ENCODE measurements at places on chromosomes 12 and 14.

- DNase-seq, result no peak
Measured at GRCh38 chr12:127469331-127469730, 797.6 kb upstream of the TMEM132C start.

DNA sequence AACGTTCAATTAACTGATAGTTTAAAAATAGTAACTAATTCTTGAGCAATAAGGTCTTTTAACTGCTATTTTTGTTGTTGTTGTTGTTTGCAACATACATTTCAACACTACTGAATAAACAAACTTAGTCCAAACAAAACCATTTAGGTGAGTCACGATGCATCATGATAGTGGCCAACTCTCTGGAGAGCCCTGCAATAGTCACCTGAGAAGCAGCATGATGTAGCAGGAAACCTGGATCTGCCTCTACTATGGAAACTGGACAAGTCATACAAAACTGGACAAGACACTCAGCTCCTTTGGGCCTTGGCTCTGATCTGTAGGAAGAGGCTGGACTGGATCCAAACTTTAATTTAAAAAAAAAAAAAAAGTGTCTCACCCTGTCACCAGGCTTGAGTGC is 117.3 kb downstream of the MED13L start:
- peak; percentile 68 for DNase-seq

DNA sequence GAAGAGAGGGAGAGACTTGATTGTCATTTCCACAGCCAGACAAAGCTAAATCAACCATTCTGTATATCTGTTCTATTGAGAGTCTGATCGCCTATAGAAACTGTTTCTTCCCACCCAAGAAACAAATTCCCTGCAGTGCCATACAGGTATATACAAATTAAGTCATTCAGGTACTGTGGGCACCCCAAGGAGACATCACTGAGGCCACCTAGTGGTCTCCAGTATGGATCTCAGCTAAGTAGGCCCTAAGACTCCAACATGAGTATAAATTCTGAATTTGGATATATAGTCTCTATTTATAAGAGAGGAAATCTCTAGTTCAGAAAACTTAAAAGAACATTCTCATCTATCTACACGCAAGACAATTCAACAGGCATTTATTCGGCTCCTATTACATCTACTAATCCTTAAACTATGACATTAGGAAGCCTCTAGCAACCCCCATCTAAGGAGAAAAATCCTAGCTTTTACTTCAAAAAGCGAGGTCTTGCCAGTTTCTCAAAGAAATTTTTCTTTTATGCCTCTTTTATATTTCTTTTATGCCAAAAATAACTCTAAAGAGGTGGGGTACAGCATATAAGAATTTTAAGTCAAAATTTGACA is 62.6 kb downstream of the DCAF5 start:
- peak; percentile 45 for DNase-seq

GRCh38 chr14:92599811-92600210 is 86.2 kb downstream of the RIN3 start:
- no peak for DNase-seq

- no peak for DNase-seq
Measured at GRCh38 chr14:33734387-33734786, 216.5 kb downstream of the EGLN3 start.

- no peak for DNase-seq
Measured at GRCh38 chr12:25286837-25287236, 36.1 kb upstream of the KRAS start.

GRCh38 chr12:93622485-93622884 is 50.0 kb downstream of the SOCS2 start:
- no peak for DNase-seq

DNA sequence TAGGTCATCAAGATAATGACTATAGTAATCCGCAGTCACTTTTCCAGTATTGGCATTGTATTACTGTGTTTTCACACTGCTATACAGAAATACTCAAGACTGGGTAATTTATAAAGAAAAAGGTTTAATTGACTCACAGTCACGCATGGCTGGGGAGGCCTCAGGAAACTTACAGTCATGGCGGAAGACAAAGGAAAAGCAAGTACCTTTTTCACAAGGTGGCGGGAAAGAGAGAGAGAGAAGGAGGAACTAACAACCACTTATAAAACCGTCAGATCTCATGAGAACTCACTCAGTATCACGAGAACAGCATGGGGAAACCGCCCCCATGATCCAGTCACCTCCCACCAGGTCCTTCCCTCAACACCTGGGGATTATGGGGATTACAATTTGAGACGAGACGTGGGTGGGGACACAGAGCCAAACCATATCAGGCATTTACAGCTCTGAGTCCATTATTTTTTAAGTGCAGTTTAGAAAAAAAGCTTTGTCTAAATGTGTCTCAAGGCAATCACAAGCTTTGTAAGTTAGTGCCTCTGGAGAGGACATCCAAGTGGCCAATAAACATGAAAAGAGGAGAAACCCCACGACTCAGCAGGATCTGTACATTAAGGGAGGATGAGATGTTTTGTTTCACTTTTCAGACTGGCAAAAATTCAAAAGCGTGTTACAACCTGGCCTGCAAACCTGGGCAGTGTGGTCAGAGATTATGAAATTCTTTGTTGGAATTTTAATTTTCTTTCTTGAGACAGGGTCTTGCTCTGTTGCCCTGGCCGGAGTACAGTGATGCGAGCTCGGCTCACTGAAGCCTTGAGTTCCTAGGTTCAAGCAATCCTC is 82.0 kb downstream of the DNAH10 start:
- DNase-seq, result no peak

DNA sequence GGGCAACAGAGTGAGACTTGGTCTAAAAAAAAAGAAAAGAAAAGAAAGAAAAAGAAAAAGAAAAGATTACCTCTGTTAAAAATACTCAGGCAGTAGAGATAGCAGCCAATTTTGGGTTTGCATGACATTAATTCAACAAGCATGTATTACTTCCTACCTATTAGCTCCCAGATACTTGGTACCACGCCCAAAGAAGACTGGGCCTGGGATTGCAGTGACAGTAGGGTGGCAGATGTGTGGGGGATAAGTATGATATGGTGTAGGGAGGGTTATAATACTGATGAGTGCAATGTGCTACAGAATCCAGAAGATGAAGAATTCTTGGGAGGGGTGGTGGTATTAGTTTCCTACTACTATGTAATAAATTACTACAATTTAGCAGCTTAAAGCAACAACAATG is 46.4 kb upstream of the FOS start:
- DNase-seq, result peak; percentile 55

GRCh38 chr12:45416126-45416525 is 200.2 kb downstream of the ANO6 start:
- no peak for DNase-seq

DNA sequence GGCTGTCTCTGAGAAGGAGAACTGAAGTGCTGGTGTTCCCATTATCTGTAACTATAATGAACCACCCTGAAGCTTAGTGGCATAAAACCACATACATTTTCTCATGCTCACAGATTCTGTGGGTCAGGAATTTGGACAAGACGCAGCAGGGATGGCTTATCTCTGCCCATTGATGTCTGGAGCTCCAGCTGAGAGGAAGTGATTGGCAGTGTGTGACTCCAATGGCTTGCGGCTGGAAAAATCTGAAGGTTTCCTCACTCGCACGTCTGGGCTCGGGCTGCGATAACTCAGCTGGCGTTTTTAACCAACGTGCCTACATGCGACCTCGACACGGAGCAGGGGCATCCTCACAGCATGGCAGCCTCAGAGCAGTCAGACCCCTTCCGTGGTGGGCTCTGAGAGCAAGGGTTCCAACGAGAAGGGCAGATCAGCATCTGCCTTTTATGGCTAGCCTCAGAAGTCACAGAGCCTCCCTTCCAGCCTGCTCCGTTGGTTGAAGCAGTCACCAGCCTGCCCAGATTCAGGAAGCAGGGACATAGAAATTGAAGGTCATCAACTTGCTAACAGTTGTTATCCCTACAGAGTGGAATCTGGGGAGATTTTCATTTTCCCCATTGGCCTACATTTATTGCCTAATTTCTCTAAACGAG is 143.3 kb upstream of the BCL2L14 start:
- no peak for DNase-seq

DNA sequence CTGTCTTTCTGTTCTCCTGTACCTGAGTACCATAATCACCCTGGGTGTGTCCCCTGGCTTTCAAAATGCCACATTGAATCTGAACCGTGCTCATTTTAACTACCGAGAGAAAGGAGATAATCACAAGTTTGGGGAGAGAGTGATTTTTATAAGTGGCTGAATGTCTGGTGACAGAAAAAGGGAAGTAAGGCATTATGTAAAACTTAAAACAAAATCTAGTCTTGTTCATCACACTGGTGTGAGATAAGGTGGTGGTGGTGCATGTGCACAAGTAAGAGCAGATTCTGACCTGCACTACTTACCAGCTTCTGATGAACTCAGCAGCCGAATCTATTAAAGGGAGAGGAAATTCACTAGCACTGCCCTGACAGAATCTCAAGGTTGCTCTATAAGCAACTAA is 56.3 kb downstream of the SPPL3 start:
- DNase-seq, result no peak

DNA sequence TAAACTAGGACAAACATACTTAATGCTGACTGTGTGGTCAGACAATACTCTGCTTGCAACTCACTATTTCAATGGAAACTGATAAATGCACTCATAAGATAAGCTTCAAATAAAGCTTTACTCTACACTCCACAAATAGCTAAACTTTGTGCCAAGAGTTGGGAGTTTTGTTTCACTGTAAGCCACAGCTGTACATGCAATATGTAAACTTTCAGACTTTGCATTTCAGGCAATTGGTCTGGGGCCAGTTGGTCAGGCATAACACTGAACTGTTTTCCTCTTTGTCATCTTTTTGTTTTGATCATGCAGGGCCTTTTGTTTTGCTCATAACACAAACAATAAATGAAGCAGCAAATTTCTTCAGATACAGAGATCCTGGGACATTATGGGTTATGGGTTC is 426.2 kb downstream of the IPO8 start:
- no peak for DNase-seq

DNA sequence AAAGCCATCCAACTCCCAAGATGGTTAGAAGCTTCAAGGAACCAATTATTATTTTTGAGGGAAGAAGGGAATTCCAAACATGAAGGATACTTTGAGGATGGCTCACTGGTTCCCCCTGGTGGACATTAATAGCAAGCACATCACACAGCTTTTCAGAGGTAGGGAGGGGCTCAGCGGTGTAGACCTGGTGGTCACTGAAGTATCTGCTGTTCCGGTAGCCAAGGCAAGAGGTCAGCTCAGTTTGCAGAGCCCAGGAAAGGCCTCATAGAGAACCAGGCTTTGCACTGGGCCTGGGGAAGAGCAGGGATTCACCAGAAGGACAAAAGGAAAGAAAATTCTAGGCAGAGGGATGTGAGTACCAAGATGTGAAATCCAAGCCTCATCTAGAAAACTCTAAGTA is 118.7 kb downstream of the KSR2 start:
- DNase-seq, result peak; percentile 54

DNA sequence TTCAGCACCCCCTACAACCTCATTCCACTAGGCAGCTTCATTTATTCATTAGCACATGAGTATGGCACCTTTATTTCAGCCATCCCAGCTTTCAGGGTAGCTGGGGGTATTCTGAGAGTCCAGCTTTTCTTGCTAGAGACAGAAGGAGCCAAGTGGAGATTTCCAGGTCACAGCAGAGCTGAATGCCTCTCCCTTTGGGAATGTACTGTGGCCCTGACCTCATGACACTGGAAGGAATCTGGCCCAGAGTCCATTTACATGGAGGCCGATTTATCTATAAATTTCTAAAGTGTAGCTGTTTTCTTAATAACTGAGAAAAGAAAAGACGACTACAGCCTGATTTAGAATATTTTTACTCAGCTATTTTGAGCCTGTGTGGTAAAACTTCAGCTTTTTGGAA is 47.2 kb upstream of the JDP2 start:
- DNase-seq, result no peak
